ENCODE measurements at places on chromosomes 5 and 9.

DNA sequence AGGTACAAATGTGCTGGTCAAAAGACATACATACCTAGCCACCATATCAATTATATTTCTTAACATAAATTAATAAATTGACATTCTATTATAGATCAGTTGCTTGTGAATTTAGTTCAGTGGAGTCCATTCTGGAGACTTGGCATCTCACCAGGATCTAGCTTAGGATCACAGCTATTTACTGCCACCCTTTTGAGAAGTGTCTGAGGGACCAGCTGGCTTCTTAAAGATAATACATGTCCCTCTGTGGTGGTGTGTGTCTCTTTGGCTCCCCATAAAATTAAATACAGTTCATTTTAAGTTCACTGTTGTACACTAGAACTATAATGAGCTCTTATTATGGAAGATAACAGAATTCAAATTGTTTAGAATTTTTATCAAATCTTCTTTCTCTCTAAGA lies 290.7 kb downstream of the PRELID2 start:
- no peak for DNase-seq

DNA sequence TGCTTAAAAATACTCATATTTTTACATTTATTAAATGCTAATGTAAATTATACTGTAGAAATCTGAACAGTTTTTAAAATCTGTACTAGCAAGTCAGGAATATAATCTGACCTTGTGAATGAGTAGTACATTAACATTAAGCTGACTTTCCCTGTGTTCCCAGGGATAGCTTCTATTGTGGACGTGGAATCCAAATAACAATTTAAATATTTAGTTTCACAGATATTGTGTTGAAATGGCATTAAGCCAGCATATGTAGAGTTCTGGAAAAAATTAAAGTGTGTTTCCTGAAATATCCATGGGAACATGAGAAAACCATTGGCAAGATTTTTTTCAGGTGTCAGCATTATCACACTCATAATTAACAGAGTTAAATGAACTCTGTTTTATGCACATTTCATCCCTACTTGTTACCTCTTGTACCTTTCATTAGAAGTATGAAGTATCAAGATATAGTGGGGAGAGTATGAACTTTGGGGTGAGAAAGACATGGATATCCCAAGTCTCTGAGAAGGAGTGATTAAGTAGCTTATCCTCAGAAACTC lies 5.7 kb downstream of the RABGAP1 start:
- DNase-seq, result no peak

DNA sequence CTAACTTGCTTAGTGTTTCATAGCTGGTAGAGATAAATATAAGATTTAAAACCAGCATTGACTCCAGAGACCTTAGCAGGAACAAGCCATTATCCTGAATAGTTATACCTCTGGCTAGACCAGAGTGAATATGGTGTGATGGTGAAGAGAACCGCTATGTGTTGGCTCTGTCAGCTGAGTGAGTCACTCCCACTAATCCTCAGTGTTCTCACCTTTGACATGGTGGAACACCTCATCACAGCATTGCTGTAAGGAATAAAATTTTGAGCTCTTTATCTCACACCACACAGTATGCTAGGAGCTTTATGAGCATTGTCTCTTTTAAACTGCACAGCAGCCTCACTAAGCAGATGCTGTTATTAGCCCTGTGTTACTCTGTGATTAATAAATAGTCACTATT lies 90.7 kb upstream of the DHFR start:
- DNase-seq, result no peak

DNA sequence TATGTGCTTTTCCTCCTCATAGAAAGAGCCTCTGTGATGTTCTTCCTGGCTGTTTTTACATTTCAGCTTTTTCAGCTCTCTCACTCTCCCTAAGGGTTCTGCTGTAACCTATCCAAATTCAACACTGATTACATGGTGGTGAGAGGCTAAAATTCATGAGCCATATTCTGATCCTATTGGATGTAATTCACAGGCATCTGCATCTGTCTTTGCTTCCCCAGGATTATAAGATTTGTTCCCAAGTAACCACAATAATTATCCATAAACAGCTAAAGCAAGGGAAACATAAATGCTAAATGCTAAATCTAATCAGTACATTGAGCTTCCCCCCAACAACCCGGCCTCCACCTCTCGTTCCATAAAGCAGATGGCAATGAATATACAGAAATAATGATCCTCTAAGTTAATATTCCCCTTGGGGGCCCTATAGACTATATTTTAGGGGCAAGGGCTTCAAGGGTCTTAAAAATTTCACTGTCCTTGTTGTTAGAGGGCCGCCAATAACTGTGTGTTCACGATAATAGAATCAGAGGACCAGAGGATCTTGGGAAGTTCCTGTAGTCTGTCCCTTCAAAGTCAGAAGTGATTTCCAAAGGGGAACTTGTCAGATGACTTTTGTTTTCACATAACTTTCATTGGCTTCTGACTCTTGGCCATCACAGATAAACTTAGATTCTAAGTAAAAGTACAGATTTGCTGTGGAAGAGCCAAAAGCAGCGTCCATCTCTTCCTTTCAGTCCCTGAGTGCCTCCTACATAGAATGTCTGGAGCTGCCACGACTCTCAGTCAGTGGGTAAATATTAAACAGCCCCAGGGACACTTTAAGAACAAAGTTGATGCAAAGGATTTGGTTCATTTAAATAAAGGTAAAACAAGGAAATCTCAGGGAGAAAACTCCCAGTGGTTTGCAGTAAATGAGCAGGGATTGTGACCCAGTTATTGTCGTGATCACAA lies 125.6 kb downstream of the ALDH1A1 start:
- DNase-seq, result no peak

- no peak for DNase-seq
Measured at GRCh38 chr9:130337784-130338380, 72.3 kb downstream of the HMCN2 start.

GRCh38 chr5:133347039-133347438 lies 265.3 kb downstream of the FSTL4 start:
- no peak for DNase-seq

- DNase-seq, result no peak
Measured at GRCh38 chr5:87876616-87877015, 392.0 kb downstream of the TMEM161B start.

DNA sequence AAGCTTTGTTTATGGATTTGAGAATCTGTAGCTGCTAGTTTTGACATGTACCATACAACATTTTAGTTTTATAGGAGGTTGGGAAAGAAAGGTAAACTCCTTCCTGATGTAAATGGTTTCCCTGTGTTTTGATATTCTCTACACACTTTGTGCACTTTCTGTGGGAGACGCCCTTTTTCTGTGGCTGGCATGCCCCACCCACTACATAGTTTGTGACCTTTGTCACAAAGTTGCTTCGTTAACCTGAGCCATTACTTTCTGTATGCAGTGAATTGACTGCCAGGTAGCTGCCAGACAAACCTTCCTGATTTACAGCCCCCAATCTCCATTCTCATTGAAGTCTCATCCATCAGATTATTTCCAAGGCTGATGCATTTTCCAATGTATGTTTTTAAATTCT lies 90.6 kb downstream of the NLN start:
- no peak for DNase-seq

GRCh38 chr5:1820926-1821325 lies 19.7 kb downstream of the NDUFS6 start:
- DNase-seq, result no peak

DNA sequence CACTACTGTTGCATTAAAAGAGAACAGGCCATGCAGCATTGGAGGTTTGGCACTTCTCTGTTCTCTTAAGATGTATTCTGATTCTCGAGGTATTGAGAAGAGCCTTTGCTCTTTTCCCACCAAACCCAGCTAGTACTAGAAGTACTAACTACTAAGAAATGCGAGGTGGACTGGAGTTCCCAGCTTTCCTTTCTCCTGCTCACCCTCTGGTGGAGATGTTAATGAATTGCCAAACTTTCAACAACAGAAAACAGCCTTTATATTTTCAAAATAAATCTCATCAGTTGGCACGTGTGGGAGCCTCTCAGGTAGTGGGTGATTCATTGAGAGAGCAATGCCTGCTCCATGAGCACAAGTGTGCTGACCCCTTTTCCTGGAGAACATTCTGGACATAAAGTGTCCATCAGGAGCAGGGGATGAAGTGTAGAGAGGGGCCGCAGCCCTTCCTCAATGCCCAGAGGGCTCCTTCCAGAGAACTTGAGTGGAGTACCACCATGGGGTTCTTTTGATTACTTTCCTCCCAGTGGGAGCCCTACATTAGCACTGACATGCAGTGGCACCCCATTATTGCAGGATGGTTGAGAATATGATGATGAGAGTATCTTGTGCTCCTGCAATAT lies 45.7 kb downstream of the TMEM174 start:
- DNase-seq, result no peak

GRCh38 chr5:149826574-149826973 lies 96.5 kb downstream of the PPARGC1B start:
- DNase-seq, result no peak

DNA sequence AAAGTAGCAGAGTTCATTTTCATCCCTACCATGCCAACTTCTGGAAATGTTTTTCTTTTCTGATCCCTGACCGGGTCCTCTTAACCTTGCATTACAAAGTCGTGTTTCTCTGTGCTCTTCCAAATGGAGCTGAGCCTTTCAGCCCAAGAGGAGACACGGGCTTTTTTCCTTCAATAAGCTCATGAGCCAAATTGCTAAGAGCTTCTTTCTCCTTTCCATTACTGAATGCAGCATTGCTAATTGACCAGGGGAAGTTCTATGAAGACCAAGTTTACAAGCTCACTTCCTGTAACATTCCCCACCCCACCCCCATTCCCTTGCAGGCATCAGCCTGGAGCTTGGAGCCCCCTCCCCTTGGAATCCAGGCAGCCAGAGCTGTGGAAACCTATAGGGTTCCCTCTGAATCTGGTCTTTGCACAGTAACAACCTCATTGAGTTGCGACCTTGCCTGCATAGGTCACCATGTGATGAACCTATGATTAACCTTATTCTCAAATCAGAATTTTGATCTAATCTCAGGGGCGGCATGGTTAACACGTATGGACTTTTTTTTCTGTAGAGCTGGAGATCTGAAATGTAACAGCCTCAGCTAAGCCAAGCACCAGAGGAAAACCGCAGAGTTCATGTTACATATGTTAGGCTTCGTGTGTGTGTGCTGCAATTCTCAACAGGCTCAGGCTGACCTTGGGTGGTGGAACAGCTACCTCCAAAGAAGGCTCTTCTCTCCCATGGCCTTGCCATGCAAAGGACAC lies 395.7 kb upstream of the ZNF462 start:
- no peak for DNase-seq
